ENCODE measurements at places on chromosomes 7 and 10.

DNA sequence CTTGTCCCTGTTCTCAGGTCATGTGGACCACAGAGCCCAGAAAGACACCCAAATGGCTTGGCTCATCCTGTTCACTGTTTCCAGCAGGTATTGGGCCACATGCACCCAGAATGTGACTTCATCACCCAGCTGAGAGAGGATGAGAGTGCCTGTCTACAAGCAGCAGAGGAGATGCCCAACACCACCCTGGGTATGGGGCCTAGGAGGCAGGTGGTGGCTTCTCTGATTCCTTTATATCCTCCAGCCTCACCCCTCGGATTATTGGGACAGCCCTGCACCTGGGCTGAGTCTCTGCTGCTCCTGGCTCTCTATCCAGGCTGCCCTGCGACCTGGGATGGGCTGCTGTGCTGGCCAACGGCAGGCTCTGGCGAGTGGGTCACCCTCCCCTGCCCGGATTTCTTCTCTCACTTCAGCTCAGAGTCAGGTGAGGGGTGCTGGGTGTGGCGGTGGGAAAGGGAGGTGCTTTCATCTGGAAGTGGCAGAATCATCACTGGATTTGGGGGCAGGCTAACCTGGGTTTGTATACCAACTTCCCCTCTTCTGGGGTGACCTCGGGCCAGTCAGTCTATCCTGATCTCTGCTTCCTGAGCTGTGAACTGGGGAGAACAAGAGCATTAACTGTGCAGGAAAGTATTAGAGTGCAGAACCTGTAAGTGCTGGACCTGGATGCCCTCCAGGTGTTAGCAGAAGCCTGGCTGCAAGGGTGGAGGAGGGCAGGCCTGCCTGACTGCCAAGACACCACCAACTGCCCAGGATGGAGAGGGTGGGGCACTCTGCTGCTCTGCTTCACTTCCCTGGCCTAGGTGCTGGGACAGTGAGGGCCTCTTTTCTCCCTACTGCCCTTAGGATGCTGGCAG is 5.2 kb downstream of the GHRHR start:
- DNase-seq, result no peak

- DNase-seq, result no peak
Measured at GRCh38 chr10:88682491-88682890, 18.2 kb downstream of the LIPF start.

- no peak for DNase-seq
Measured at GRCh38 chr7:36945612-36946400, 221.5 kb upstream of the AOAH start.

- DNase-seq, result no peak
Measured at GRCh38 chr10:115773832-115774231, 499.2 kb downstream of the GFRA1 start.

DNA sequence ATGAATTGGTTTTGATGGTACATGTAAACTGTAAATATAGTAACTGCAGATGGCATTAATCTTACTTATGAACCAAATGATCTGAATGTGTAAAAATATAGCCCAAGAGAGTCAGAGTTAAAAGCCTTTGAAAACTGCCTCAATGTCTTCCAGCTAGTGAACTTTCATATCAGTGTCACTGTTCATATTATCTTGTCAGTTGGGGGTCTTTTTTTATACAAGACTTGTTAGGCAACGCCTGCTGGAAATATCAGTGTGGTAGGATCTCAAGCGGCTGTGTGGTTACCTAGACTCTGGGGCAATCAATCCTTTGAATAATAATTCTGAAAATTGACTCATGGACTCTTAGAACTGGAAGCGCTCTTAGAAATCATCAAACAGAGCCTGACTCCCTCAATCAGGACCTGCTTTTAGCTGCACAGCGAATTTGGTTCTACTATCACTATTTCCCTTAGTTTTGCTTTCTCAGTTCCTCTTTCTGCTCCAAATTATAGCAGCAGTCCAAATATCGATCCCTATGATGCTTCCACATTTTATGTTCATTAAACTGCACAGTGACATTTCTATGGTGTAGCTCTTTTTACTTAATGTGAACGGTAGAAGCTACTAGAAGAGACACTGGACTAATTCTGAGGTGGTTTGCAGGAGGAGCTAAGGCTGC is 100.1 kb upstream of the COL1A2 start:
- no peak for DNase-seq

DNA sequence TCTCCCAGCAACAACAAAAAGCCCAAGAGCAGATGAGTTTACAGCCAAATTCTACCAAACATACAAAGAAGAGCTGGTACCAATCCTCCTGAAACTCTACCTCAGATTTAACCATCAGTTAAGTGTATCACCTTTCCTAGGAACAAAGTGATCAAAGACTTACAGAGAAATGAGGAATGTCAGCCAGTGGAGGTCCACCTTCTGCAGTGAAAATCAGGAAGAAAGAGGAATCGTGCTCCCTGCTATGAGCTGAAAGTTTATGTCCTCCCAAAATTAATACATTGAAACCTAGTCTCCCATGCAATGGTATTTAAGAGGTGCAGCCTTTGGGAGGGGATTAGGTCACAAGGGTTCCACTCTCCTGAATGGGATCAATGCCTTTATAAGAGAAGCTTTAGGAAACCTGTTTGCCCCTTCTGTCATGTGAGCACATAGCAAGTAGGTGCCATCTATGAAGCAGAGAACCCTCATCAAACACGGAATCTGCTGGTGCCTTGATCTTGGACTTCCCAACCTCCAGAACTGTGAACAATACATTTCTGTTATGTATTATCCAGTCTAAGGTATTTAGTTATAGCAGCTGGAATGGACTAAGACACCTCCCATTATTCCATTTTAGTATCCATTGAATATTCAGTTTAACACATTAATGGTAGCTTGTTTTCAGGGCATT is 139.0 kb upstream of the FZD8 start:
- no peak for DNase-seq
